ENCODE measurements at places on chromosomes 7 and 10.

- no peak for DNase-seq
Observed at GRCh38 chr7:45511721-45512597, 62.2 kb upstream of the ADCY1 start.

GRCh38 chr7:87056346-87056745 lies 3.1 kb downstream of the ELAPOR2 start:
- DNase-seq = no peak

GRCh38 chr10:73519336-73519735 lies 23.5 kb upstream of the PPP3CB start:
- no peak for DNase-seq

DNA sequence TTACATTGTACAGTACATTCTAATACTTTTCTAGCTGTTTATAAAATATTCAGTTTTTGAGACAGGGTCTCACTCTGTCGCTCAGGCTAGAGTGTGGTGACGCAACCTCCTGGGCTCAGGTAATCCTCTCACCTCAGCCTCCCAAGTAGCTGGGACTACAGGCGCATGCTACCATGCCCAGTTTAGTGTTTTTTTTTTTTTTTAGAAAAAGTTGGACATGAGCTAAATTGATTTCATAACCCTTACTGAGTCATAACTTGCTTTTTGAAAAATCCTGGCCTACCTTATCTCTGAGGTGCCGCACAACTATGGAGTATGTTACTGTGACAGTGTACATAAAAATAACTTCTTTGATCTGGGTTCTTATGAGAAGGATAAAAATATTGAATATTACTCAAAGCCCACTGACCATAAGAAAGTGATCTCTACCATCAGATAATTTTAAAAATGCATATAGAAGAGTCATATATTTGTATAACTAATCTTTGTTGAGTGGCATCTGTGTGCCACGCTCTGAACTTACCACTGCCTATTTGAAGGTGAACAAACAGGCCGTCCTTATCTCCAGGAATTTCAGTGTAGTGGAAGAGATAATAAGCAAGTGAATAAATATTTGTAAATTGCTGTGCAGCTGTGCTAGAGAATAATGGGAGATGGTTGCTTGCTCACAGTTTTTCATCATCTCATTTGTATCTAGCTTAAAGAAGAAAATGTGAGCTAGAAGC lies 73.2 kb downstream of the PPP1R9A start:
- no peak for DNase-seq

DNA sequence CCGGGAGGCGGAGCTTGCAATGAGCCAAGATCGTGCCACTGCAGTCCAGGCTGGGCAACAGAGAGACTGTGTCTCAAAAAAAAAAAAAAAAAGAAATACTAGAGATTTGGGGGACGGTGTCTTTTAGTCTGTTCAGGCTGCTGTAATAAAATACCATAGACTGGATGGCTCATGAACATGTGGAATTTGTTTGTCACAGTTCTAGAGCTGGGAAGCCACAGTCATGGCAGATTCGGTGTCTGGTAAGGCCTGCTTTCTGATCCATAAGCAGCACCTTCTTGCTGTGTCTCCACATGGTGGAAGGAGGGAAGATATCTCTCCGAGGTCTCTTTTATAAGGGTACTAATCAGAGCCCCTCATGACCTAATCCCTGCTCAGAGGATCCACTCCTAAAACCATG lies 102.7 kb upstream of the MKLN1 start:
- no peak for DNase-seq

DNA sequence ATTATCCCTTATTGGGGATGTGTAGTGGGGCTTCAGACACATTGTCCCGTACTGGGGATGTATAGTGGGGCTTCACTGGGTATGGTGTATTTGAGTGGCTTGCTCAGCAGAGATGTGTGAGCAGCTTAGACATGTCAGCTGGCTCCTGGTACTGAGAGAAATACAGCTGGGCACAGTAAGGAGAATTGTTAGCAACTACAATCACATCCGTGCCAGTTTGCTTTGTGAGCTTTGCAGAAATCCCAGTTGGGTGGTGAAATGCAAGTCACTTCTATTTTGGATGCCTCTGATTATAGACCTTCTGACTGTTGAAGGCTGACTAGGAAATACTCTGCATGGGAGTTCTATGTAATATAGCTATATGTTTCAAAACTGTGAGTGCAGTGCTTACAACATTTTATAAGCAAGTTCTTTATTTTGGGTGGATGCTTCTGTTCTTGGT lies 10.8 kb downstream of the CCNY start:
- no peak for DNase-seq

DNA sequence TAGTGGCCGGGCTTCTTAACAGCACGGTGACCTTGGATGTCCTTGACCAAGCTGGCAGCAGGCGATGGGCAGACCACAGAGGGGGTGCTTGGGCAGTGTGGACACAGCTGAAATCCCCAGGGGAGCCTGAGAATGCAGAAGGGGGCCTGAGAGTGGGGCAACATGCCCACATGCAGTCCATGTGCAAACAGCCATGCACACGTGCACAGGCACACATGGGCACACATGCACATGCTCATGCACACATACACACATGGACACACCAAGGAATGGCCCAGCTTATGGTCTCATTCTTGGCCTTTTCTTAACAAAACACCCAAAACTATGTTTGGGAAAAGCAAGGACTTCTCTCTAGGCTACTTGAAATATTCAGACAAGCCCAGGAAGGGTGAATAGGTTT lies 483.9 kb upstream of the MKI67 start:
- DNase-seq = no peak

- DNase-seq = no peak
Observed at GRCh38 chr10:78864761-78865537, 203.8 kb upstream of the ZMIZ1 start.

GRCh38 chr10:97564776-97565175 lies 7.8 kb upstream of the ANKRD2 start:
- DNase-seq = peak; percentile 31

GRCh38 chr10:110918269-110918642 lies 724 bp downstream of the BBIP1 start:
- peak; percentile 97 for DNase-seq

- DNase-seq = peak; percentile 52
Observed at GRCh38 chr10:79069325-79070080, 737 bp downstream of the ZMIZ1 start.

DNA sequence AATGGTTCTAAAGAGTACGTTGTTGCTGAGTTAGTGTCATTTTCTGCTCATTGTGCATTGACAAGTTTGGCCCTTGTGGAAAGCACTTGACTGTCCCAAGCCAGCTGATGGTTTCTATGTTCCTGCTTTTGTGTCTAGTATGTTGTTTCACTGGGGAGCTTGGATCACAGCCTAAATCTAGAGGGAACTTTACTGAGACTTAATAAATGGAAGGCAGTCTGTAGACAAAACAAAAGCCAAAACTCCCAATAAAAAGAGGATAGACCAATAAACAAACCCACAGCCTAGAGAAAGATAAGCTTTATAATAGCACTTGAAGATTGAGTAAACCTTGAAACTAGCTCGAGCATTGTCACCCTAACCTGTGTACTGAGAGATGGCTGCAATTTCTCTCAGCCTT lies 196.8 kb downstream of the ADRA2A start:
- no peak for DNase-seq

GRCh38 chr10:122123186-122123585 lies 134.2 kb downstream of the TACC2 start:
- DNase-seq = no peak

DNA sequence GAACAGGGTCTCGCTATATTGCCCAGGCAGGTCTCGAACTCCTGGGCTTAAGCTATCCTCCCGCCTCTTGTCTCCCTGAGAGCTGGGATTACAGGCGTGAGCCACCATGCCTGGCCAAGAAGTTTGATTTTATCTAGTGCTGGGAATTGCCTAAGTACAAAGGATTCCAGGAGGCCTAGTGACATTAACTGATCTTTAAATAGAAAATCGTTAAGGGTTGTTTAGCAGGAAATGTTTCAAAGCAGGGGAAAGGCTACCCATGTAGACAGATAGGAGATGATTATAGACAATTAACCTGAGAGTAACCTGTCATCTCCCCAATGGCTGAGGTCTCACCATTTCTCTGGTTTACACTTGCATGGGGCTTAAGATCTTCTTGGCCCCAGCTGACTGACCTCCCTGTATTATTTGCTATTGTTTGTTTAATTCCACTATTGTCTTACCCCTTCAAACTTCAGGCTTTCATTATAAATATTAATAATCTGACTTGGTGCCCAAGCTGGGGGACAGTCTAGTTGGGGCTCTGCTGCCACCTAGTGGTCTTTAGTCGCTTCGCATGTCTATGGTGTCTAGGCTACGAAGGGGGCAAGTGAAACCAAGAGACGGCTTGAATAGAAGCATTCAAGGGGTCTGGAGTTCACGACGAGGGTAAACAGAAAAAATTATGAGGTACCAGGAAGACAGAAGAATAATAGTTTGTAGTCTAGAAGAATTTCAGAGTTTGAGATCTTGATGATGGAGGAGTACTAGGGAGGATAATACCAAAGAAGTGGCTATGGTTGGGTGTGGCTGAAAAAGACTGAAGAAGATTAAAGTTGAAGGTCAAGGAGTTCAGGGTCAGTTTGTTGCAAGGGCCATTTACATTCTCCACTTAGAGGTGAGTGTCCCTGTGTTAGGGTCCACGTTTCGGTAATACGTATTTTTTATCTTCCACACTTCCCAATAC lies 40.4 kb upstream of the BPGM start:
- peak; percentile 89 for DNase-seq

- no peak for DNase-seq
Observed at GRCh38 chr7:48058990-48059389, 23.6 kb downstream of the C7orf57 start.

DNA sequence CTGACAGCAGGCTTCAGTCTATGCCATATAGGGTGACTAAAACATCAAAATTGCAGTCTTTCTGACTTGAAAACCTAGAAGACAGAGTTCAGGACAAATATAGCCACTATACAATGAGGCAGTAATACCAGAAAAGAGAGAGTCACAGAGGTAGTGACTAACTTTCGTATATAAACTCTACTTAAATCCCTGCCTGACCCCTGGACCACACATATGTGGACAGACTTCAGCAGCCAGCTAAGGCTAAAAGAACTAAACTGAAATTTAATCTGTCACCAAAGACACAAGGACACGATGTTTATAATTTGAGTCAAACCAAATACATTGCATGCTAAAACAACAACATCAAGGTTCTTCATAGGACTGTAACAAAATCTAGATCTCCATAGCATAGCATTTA lies 64.6 kb upstream of the MACROH2A2 start:
- DNase-seq = no peak

GRCh38 chr7:70405241-70405640 lies 726.7 kb upstream of the GALNT17 start:
- DNase-seq = no peak

- DNase-seq = no peak
Observed at GRCh38 chr10:20288060-20288459, 471.8 kb downstream of the PLXDC2 start.

DNA sequence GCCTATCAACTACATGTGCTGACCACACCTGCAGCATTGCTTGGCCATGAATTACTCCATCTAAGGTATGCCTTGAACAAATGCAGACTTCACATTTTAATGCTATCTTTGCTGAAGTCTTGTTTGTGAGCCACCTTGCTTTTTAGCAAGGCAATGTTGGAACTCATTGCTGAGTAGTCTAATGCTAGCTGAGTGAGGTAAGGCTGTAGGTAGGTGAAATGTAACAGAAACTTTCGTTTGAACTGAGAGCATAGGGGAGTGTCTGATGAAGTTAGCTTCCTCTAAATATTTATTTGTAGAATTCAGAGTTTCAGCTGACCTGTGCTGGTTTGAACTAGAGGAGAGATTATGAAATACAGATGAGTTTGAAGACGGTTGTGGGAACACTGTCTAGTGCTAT lies 238.5 kb downstream of the SEMA3A start:
- no peak for DNase-seq

DNA sequence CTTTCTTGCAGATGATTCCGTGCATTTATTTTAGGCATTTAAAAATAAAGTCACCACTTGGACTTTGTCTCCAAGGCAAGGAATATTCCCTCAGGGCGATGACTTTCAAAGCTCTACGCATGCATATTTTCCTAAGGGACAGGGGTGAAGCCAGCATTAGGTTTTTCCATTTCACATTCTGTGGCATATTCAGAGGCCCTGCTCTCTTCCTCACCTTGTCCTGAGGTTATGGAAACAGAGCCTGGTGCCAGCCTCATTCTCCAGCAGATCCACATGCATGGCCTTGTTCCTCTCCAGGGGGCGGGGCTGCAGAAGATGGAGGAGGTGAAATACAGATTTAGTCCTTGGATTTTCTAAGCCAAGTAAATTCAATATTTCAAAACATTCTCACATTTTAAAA lies 11.6 kb upstream of the LYZL1 start:
- DNase-seq = no peak

- DNase-seq = no peak
Observed at GRCh38 chr10:128873411-128874054, 593.5 kb upstream of the MGMT start.

GRCh38 chr7:66529883-66530610 lies 98.6 kb upstream of the KCTD7 start:
- peak; percentile 29 for DNase-seq

DNA sequence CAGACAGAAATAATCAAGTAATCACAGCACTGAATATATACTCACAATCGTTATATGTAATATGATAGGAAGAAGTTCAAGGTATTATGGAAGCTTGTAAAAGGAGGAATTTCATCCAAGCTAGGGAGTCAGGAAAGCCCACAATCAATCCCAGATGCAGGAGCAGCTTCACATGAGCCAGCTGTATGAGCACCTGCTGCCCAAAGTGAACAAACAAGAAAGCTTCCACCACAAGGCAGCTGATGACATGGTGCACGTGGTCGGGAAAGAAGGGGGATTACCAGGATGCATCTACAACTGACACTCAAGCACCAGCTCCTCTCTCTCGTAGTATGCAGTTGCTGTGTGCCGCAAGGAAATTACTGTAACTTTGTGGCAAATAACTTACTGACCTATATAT lies 225.2 kb downstream of the XPNPEP1 start:
- no peak for DNase-seq

DNA sequence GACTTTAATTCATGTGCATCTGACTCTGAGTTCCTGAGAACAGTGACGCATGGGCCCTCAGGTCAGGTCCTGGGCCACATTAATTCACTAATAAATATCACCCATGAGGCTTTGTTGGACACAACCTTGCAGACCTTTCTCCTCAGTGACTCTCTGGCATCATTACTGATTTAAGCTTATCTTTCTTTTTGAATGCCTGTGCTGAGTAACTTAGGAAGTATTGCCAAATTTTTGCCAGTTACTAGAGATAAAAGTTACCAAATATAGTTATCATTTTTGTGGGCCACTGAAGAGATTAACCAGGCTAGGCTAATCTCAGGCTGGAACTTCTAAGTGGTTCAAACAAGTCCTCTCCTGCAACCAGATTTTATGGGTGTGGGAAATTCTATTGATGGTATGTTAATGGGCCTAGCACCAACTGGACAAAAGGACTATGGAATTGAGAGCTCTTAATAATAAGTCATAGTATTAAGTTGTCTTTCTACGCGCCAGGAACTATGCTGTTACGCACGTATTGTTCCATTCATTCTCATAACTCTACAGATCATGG lies 28.8 kb upstream of the PRTFDC1 start:
- DNase-seq = peak; percentile 18

DNA sequence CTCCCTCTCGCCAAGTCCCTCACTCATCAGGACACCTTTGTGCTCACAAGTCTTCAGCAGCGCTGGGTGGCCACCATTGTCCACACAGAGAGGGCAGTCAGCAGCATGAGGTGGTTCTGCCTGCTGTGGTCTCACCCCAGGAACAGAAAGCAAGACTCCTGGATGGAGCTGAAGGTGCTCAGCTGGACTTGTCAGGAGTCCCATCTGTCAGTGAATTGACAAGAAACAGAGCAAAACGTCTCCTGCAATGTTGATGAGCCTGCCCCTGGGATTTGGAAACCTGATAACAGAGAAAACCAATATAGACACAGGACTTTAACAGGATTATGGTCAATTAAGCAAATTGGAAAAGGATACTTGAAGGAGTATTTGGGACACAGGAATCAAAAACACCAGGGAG lies 122.2 kb upstream of the PRSS58 start:
- DNase-seq = no peak

All from hematopoietic multipotent progenitor cell treated with erythropoietin and hydrocortisone succinate and interleukin-3 and kit ligand, for 6 days (in vitro differentiated cells).